ENCODE measurements at places on chromosomes 11 and 22.
A peak's percentile ranks its signal among the peaks of the same experiment; 100 is the strongest.

DNA sequence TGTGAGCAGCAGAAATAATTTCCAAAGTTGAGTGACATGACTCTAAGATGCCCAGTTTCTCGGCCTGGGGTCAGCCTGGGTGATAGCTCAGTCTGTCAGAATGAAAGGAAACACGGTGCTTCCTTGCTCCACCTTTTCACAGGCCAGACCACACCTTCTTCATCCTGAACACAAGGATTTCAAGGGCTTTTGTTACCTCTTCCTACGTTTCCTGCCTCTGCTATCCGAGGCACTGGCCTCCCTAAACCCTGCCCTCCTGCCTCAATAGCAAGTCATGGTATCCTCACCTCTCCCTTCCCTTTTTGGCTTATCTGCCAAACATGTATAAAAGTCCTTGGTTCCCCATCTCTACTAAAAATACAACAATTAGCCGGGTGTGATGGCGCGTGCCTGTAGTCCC lies 1.7 kb upstream of the OR51E1 start:
- no peak for DNase-seq

DNA sequence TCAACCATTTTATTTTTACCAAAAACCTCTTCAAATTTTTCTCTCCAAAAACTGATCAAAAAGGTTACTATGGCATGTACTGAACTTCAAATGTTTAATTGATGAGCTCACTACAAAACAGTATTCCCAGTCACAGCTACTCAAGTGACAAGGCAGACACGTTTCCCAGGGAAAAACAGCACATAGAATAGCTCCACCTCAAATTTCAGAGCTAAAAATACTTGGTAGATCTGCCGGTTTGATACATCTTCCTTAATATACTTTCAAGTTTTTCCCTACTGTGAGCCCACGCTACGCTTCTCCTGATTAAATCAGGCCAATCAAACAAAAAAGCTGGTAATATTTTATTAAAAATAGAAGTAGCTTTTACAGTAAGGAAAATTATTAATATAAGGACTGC lies 100.4 kb downstream of the EFCAB6 start:
- no peak for DNase-seq

DNA sequence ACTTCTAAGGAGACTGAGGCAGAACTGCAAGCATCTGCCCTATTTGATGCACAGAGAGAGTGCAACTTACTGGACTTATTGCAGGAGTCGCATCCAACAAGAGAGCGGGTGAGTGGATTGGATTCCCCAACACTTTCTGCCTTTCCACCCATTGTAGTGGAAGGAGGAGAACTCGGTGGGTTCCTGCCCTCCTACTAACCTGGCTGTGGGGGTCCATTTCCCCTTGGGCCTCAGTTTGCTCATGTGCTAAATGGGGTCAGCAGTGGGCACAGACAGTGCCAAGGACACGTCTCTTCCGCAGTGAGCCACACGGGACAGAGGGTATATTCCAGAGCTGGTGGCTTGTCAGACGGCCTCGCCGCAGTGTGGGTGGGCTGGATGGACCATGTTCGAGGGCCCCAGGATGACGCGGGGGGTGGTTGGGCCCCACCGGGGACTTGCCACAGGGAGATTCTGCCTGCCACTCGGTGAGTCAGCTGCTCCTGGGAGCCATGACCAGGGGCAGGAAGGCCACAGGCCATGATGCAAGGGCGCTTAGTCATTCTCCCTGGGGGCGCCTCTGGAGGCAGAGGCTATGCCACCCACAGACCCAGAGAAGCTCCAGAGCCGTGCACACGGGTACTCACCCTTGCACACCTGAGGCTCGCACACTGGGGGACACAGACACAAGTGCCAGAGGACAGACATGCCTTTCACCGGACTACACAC lies 8.2 kb downstream of the ALX4 start:
- no peak for DNase-seq

DNA sequence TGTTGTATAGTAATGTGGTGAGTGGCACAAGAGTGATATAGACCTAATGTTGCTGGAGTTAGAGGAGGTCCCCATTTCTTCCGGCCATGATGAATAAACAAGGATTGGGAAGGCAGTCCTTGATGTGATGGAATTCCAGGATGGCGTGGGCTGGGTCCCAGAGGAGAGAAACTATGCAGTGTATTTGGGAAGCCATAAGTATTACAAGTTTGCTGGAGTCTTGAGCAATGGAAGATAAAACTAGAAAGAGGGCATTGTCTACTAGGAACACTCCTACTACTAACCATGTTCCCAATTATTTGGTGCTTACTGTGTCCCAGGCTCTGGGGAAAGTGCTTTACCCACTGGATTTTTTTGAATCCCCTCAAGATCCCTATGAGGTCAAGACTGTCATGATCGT lies 20.0 kb downstream of the LDLRAD3 start:
- DNase-seq = no peak

GRCh38 chr11:134538742-134539141 lies 126.7 kb upstream of the B3GAT1 start:
- DNase-seq = no peak

GRCh38 chr11:68832476-68833181 lies 9.1 kb downstream of the CPT1A start:
- no peak for DNase-seq

- DNase-seq = no peak
Measured at GRCh38 chr22:50441428-50441993, 33.3 kb downstream of the SBF1 start.

DNA sequence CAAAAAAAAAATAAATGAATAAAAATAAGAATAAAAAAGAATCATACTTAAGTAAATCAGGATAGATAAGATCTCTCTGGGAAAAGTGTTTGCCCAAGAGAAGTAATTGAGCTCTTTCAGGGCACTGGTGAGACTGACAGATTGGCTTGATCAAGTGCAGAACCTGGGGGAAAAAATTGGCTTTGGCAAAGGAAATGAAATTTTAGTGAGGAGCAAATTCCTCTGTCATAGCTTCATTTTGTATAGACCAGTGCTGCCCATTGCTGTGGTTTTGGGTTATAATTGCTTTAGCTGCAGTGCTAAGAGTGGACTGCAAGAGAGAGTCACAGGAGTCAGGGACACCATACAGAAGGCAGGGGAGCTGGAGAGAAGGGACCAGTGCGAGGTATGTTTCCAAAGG lies 35.7 kb downstream of the SFI1 start:
- no peak for DNase-seq

GRCh38 chr22:38964989-38965388 lies 7.6 kb downstream of the APOBEC3A start:
- DNase-seq = no peak

DNA sequence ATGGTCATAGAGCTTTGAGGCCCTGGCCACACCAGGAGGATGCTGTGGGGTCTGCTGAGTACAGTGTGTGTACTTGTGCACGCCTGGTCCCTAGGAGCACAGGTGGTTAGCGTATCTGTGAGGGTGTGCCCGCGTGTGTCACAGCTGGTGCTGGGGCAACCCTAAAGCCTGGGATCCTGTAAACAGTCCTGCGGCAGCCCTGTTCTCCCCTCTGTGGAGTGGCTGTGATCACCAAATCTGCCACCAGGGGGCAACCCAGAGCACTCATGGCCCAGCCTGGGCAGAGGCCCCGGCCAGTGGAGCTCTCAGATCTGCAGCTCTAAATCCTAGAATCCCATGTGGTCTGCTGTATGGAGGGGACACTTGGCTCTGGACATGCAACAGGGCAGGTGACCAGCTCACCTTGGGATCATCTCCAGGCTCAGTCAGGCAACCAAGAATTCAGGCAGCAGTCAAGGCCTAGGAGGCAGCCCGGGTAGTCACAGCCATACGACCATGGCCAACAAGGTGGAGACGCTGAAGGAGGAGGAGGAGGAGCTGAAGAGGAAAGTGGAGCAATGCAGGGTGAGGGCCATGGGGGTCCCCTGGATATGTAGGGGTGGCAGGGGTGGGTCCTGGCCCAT lies 3.9 kb downstream of the SH3BP1 start:
- peak; percentile 94 for DNase-seq

DNA sequence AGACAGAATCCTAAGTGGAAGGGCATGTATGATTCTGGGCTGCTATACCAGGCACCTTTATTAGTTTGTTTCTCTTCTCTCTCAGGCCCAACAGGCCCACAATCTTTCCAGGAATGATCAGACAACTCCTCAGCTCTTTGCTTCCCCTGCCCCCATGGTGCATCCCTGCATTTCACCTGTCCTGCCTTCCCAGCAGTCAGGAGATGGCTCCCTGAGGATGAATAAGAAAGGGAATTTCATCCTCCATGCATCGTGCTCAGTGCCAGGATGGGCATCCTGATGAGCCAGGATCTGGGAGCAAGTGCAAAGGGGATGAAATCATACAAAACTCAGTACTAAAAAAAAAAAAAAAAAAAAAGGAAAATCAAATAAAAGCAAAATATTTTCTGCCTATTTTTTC lies 18.6 kb upstream of the NTM start:
- no peak for DNase-seq

GRCh38 chr11:69370984-69371709 lies 77.2 kb downstream of the MYEOV start:
- DNase-seq = no peak

Data from activated T-cell treated with anti-CD3 and anti-CD28 coated beads, Interleukin-2, amount 50 U/mL, for 48 hours (primary cell).